Natural killer cell (primary cell): ENCODE measurements at places on chromosomes 7 and 10.
A peak's percentile ranks its signal among the peaks of the same experiment; 100 is the strongest.

DNA sequence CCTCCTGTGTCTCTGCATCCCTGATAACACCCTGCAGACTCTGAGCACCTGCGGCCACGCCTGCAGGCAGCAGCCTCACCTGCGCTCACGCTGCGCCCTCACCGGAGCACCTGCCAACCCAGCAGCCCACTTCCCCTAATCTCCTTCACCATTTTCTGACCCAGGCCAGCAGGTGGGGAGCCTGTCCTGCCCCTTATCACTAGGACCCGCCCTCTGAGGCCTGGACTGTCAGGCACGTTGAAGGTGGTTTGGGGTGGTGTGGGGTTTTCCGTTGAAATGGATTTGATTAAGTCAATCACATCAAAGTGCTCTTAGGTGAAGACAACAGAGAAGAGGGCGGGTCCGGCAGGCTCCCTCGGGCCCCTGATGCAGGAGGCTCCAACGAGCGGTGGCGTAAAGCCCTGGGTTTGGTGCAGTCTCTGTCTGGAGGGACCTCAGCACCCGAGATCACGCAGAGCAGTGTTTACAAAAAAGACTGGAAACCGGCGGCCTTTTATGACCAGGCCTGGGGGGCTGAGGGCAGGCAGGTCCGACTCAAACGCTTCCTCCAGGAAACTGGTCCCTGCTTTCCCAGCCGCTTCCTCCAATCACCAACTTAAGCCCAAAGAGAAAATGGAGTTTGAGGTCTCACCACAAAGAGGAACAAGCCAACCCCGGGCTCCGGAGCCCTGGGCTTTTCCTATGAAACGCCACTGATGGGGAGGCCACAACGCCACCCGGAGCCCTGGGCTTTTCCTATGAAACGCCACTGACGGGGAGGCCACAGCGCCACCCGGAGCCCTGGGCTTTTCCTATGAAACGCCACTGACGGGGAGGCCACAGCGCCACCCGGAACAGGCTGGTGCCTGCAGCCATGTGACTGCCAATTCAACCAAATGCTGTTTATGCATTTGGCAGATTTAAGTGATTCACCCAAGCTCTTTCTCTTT is 45.5 kb downstream of the DPYSL4 start:
- peak; percentile 49 for DNase-seq

DNA sequence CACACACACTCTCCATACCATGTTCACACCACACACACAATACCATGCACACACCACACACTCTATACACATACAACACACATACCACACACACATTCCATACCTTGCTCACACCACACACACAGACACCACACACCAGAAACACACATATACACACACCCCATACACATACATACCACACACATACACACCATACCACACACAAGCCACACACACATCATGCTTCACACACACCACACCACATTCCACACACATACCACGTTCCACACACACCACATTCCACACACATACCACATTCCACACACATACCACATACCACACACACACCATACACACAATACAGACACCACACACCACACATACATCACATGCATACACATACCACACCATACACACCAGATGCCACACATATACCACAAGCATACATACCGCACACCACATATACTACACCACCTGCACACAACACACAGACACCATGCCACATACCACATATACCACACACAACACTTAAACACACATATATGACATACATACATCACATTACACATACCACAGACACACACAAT is 282.7 kb downstream of the POU6F2 start:
- no peak for DNase-seq

DNA sequence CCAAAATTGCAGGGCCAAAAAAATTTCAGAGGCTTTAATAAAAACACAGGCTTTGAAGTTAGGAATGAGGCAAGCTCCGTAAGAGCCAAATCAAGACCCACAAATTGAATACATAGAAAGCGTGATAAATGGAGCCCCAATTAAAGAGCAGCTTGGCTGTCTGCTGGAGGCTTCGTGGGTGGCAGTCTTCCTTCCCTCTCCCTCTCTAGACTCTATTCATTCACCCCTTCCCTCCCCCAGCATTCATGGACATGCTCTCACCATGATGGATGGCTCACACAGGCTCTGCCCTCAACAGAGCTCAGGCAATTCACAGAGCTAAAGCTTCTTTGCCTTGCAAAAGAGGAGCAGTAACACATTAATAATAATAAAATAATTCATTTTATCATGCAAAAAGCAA is 214.1 kb downstream of the HERPUD2 start:
- DNase-seq, result no peak

DNA sequence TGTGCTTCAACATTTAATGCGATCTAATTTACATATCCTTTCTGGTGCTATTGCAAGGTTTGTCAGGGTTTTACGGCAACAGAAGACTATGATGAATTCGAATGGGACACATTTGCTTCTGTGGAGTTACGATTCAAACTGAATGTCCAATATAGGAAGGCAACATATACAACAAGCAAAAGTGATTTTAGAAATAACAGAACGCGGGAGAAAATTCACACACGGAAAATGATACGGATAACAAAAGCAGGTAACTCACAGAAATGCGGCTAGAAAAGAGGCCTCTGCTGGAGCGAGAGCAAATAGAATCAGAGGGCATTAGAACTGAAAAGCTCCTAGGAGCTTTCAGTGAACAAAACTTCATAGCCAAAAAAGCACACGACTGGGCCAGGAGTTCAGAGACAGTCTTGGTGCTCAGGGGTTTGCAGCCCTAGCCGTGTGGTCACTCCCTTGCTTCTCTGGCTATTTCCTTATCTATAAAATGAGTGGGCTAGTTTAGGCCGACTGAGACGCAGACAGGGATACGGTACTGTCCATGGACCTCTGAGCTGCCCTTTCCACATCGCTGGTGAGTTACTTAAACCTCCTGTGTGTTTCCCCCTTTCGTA is 557 bp upstream of the TAX1BP1 start:
- no peak for DNase-seq

GRCh38 chr10:70354556-70354955 is 27.9 kb downstream of the LRRC20 start:
- DNase-seq, result no peak

DNA sequence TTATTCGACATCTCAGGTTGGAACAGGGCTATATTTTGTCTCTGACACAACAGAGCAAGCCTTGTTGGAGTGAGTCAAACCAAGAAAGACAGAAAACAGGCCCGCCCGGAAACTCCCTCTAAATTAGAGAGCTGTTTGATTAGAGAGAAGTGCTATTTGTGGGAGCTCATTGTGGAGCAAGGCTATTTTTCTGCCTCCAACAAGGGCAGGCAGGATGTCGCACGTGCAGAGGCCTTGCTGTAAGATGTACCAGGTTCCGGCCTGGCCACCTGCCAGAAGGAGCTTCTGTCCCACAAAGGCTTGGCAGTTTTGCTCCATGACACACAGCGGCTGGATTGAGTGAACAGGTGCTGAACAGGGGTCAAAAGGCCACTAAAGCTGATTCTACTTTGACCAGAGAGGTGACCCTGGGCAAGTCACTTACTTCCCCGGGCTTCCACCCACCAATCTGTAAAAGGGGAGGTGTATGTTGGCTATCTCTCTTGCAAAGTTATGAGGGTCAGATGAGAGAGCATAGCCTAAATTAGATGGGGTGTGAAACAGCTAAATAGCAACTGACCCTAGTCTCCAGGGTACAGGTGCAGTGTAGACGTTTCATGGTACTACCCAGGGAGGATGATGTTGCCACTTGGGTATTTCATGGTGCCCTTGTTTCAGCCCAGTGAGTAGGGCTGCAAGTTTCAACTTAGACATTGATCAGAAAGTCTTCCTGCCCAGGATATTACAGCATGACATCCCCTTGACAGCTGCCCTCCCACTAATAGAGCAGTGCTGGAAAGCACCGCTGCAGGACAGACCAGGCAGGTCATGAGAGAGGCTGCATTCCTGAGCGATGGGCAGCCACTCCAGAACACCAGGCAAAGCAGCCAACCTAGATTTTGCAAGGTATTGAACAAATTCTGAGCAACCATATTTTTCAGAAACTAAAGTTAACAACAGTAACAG is 62.0 kb downstream of the VSTM4 start:
- DNase-seq, result peak; percentile 5

DNA sequence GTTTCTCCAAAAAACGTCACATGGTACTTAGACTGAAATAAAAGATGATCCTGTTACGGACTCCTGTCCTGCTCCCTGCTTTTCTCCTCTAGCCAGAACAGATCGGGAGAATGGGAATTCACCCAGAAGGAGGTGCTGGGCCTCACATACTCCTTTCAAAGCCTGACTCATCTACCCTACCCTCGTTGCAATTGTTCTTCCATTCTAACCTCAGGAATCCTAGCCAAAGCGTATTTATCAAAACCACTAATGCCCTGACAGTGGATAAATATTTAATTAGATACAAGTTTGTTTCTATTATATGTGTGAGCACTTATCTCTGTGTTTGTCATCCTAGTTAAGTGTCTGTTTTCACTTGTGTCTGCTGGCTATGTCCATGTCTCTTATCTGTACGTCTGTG is 21.7 kb downstream of the ZCWPW1 start:
- DNase-seq, result no peak

- no peak for DNase-seq
These were observed 26.0 kb upstream of the JMJD1C start for GRCh38 chr10:63491588-63492316.

DNA sequence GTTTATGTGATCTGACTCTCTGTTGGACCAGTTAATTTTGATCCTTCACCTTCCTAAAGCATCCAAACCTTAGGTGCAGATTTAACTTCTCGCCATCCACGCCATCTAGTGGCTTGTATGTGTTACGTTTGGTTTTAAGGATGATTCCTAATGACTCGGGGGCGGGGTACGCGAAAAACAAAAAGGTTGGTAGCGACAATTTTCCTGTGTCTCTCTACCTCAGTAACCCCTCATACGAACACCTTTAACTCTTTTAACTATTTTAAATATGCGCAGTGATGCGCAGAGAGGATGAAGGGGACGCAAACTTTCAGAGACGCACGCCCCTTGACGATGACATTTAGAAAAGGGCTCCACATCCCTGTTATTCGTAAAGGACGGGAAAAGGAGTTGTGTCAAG is 714 bp upstream of the KCND2 start:
- no peak for DNase-seq

GRCh38 chr7:51647931-51648351 is 331.3 kb upstream of the COBL start:
- DNase-seq, result no peak

DNA sequence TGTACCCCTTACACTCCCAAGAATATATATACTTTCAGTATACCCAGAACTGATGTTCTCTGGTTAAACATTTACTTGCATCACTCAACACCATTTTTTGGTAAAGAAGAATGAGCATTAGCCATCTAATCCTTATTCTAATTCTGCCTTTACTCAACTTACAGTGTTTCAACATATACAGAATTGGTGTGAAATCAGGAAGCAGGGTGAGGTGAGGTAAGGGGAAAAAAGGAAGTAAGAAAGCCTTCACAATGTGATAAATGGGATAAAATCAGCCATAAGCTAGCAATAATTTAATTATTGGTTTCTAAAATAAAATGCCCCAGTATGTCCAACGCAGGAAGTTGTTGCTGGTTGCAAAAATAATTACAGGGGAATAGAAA is 605.4 kb downstream of the KCNMA1 start:
- no peak for DNase-seq

DNA sequence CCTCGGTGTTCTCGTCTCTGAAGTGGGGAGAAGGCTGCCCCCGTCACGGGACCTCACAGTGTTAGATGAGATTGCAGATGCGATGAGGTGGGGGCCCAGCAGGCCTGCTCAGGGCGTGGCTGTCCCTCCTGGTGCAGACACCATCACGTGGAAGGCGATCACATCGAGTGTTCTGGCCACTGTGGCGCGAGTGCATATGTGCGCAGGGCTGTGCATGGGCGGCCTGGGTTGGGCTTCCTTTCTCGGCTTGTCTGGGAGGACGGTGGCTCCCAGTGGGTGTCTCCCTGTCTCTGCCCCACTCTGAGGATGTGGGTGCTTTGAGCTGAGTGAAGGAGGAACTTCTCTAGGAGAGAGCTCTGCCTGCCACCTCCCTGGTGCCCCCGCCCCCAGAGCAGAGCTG is 83.1 kb downstream of the LHPP start:
- no peak for DNase-seq

GRCh38 chr7:134891262-134891695 is 95.0 kb upstream of the AGBL3 start:
- no peak for DNase-seq

GRCh38 chr7:7210475-7211237 is 28.3 kb downstream of the C1GALT1 start:
- no peak for DNase-seq

DNA sequence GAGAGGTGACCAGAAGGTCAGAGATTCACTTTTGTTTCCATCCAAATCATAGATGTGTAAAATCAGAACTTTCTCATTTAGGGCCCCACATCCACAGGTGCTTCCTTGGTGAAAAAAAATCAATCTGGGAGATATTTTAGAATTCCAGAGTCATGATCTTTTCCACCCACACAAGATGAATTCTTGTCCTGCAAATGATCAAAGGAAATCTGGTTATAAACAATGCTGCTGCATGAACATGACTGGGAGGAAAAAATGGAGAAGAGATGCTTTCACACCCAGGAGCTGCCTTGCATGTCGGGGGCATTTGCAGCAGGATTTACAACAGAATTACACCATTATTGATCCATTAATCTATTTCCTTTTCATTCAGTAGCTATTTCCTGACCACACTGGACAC is 106.5 kb upstream of the TMEM72 start:
- no peak for DNase-seq

DNA sequence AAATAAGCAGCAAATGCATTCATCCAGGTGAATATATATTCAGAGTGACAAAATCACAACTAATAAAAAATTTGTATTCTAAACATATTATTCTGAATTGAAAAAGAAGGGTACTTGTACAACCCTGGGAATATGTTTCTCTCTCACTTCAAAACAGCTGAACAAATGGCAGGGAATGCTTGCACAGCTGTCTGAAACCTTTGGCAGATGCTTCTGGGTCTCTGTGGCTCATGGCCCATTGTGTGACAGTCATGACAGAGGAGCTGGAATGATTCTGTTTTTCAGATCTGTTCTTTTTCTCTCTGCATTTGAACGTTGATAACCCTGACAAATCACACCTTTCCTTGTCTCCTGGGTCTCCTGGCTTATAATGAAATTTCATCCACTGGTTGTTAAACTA is 275.7 kb upstream of the FZD1 start:
- DNase-seq, result no peak
